ENCODE measurements at places on chromosomes 5 and 9.

GRCh38 chr5:14568333-14568732 lies 13.3 kb upstream of the OTULINL start:
- DNase-seq, result no peak

- DNase-seq, result no peak
Observed at GRCh38 chr5:88770276-88771257, 112.4 kb downstream of the MEF2C start.

GRCh38 chr9:94991961-94992907 lies 265.7 kb downstream of the AOPEP start:
- no peak for DNase-seq

DNA sequence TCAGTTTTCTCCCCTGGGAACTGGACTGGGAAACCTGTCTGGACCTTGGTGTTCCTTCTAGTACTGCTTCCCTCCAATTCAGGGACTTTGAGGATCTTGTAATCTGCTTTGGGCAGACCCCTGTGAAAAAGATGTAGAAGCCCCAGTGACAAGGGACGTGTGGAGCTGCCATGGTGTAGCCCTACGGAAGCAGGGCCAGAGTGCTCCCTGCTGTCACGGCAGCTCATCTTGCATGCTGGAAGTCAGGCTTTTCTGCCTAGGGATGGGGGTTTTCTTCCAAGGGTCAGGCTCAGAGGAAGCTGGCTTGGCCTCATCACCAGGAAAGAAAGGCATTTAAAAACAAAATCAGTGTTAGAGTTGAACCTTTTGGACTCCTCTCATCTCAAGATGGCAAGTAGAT lies 86.4 kb downstream of the AMBP start:
- no peak for DNase-seq

DNA sequence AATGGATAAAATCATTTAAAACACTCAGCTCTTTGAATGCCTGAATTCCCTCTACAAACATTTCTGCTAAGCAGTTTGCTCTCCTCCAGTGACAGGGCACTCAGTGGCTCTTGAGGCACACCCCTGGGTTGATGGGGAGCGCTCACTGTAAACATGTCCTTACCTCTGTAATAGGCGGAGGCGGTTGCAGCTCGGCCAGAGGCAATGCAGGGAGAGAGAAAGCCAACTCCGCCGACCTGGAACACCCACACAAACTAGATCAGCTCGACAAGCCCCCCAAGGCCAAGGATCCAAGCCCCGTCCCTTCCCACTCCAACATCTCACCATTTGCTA lies 329 bp downstream of the CDC23 start:
- DNase-seq, result no peak

GRCh38 chr5:153745778-153746395 lies 255.4 kb downstream of the GRIA1 start:
- DNase-seq, result no peak

- DNase-seq, result no peak
Observed at GRCh38 chr5:577800-578199, 34.3 kb upstream of the CEP72 start.

DNA sequence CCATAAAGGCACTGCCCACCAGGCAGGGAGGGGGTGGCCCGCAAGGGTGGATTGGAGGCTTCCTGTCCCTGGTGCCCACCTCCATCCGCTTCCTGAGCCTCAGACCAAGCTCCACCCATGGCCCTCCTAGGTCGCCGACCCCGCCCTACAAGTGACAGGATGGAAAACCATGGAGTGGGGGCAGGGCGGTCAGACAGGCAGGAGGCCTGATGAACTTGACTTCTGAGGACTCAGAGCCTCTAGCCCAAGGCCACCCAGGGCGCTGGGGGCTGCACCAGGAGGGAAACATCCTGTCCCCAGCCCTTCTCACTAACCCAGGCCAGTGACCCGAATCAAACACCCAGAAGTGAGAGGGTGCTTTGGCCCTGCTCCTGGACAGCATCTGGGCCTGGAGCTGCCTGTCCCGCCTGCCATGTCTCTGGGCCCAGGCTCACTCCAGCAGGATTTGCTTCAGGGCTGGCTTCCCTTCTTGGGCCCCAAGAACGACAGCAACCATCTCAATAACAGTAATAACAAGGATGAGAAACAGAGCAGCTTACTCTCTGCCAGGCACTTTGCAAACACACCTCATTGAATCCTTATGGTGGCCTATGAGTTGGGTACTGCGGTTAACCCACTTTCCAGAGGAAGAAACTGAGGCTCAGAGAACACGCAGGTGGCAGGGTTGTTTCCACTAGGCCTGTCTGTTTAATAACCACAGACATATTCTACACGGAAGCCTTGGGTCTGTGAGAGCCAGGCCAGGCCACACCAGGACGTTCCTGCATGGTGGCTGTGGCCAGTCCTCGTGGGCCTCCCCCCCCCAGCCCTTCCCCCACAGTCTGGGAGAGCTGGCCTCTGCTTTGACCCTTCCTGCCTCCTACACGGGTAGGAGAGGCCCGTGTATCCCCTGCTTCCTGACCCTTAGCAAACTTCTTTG lies 4.4 kb upstream of the ST6GALNAC6 start:
- DNase-seq, result no peak

DNA sequence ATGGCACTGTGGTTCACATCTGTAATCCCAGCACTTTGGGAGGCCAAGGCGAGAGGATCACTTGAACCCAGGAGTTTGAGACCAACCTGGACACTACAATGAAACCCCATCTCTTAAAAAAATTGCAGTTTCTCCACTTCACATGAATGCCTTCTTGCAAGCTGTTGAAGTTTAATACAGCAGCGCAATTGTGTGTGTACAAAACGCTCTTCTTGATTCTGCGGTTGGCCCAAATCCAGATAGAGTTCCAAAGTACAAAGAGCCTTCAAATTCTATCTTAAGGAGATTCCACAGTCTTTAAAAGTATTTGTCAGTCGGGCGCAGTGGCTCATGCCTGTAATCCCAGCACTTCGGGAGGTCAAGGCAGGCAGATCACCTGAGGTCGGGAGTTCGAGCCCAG lies 9.3 kb upstream of the SETX start:
- DNase-seq, result no peak

GRCh38 chr5:132271251-132272246 lies 14.1 kb downstream of the PDLIM4 start:
- no peak for DNase-seq

- no peak for DNase-seq
Observed at GRCh38 chr5:169781420-169782345, 144.6 kb downstream of the DOCK2 start.

DNA sequence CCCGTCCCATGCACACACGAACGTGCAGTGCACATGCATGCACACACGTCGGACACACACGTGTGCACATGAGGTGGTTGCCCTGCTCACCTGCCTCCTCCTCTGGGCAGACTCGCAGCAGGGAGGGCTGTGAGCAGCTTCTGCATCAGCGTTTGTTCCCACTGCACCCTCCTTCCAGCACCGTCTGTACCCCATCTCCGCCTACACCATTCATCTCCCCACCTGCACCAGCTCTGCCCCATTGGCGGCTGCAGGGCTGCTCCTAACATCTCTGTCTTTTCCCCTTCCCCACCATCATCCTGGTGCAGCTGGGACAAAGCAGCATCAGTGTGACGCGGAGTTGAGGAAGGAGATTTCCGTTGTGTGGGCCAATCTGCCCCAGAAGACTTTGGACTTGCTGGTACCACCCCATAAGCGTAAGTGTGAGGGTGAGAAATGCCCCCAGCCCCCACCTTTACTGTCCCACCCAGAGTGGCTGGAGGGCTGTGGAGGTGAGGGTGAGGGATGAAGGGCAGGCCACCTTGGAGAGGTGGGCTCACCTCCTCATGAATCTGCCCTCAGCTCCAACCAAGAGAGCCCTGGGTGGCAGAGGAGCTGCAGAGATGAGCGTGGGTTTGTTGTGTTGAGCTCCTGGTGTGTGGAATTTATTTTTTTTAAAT lies 234.6 kb downstream of the CACNA1B start:
- DNase-seq, result no peak

DNA sequence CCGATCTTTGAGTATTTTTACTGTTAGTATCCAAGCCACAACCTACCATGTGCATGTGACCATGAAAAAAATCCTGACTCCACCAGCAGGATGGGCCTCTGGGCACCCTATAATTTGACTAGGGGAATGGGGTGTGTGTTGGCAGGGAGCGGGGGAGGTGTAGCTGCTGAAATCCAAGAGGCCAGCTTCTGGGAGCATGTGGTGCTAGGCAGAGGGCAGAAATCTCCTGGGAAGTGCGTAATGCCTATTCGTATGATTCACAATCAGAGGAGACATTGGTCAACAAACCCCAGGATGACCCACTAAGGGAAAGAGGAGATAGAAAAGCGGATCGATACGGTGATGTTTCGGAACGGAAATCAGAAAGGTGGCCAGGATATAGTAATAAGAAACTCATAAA lies 149.9 kb downstream of the ARSB start:
- no peak for DNase-seq

DNA sequence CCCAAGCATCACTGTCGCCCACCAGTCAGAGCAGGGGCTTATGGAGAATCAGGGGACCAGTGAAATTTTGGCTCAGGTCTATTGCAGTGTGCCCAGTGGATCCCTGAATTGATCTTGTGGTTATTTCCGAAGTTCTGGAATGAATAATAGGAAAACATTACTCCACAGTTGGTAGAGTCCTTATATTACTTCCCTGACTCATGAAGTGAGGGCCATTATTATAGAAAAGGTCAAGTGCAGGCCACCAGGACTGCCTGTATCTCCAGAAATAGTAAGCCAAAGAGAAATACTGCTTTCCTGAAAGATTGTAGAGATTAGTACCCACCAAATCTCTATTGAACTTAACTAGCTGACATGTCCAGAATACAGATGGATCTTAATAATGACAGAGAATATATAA lies 335.0 kb downstream of the NPR3 start:
- DNase-seq, result no peak

DNA sequence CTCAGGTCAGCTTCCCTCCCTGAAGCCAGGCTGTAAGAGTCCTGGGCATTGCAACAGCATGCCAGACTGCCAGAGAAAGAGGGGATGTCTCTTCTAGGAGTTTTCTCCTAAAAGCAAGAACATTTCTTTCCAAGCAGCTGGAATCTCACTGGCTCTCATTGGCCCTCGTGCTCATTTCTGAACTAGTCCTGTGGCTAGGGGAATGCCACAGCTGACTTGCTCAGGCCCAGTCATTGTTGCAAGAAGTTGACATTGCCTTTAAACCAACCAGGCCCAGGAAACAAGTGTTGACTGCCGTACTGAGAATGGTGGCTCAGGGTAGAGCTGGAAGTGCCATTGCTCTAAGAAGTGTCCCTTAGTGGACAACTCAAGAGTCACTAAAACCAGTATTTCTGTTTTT lies 15.0 kb upstream of the CEP120 start:
- DNase-seq, result no peak

- no peak for DNase-seq
Observed at GRCh38 chr9:105355781-105356180, 92.1 kb upstream of the FSD1L start.

GRCh38 chr5:140795259-140795641 lies 598 bp downstream of the PCDHA2 start:
- DNase-seq, result no peak

DNA sequence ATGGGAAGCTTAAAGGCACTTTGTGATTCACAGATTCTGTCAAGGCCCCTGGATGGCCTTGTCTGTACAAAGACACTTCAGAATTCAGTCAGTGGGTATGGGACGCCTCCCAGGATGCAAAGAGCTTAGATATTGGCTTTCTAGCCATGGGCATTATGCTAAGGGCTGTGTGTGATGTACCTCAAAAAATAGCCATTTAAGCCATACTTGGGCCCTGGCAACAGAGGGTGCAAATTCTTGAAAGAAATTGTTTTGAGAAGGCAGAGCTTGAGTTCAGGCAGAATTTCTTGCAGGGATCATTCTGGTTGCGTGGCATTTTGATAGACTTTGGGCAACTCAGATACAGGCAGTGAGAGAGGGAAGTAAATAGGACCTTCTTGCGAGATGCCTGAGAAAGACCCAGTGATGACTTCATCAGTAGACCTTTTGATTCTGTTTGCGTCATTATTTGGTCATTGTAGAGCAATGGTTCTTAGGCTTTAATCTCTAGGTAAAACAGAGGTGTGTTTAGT lies 3.9 kb downstream of the CYFIP2 start:
- DNase-seq, result no peak

DNA sequence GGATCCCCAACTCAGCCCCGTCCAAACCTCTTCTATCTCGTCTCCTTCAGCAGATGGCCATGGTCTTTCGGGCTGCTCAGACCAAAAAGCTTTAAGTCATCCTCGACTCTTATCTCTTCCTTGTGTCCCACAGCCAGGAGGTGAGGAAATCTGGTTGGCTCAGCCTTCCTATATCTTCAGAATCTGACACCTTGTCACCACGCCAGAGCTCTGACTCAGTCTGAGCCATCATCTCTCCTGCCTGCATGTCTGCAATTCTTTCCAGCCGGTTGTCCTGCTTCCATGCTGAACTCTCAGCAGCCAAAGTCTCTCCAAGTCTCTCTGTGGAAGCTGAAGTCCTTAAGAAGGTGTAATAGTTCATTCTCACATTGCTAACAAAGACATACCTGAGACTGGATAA lies 419.3 kb upstream of the ADAMTS16 start:
- no peak for DNase-seq

DNA sequence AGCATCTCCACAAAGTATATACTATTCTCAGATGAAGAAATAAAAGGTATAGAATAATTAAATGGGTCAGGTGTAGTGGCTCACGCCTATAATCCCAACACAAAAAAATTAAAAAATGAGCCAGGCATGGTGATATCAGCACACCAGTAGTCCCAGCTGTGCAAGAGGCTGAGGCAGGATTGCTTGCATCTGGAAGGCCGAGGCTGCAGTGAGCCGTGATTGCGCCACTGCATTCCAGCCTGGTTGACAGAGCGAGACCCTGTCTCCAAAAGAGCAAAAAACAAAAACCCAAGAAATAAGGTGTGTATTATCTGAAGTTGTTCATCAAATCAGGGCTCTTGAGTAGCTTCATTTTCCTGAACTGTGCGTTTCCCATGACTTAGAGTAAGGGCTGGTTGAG lies 83.2 kb upstream of the MYO10 start:
- no peak for DNase-seq

- DNase-seq, result no peak
Observed at GRCh38 chr5:34657988-34658387, 1.9 kb downstream of the RAI14 start.

DNA sequence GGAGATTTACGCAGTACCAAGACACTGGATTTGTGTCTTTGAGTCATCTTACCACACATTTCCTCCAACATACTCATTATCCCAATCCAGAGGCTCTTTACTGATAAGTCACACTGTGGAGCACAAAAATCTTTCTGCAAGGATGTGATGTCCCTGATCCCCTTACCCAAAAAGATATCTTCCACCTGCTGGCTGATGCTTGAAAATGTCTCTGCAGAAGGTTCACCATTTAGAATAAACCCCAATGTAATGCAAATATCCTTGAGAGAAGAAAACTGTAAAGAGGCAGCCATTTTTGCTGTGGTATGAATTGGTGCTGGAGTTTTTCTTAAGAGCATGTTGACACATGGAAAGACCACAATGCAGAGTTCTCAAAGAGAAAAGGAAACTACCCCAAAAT lies 65.7 kb upstream of the RORB start:
- no peak for DNase-seq

DNA sequence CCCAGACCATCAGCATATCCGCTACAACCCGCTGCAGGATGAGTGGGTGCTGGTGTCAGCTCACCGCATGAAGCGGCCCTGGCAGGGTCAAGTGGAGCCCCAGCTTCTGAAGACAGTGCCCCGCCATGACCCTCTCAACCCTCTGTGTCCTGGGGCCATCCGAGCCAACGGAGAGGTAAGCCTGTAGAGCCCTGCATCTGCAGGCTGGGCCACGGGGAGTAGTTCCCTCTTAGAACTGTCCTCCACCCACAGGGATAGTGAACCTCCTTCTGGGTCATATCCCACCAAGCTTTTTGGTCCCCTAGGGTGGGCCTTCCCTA lies 569 bp downstream of the GALT start:
- no peak for DNase-seq

- peak; percentile 81 for DNase-seq
Observed at GRCh38 chr9:122463828-122464632, 13.7 kb downstream of the OR1J1 start.

GRCh38 chr5:112865128-112865527 lies 4.0 kb downstream of the SRP19 start:
- no peak for DNase-seq
